H4 (cell line): ENCODE measurements at places on chromosomes 12 and 14.

- no peak for DNase-seq
Observed at GRCh38 chr12:104654665-104655609, 198.2 kb downstream of the CHST11 start.

- peak; percentile 66 for DNase-seq
Observed at GRCh38 chr14:68819260-68819691, 26.4 kb upstream of the ZFP36L1 start.

- peak; percentile 94 for DNase-seq
Observed at GRCh38 chr12:94262228-94263010, 114.0 kb downstream of the PLXNC1 start.

GRCh38 chr14:22070119-22070982 is 396.7 kb upstream of the OR4E1 start:
- DNase-seq: peak; percentile 35

DNA sequence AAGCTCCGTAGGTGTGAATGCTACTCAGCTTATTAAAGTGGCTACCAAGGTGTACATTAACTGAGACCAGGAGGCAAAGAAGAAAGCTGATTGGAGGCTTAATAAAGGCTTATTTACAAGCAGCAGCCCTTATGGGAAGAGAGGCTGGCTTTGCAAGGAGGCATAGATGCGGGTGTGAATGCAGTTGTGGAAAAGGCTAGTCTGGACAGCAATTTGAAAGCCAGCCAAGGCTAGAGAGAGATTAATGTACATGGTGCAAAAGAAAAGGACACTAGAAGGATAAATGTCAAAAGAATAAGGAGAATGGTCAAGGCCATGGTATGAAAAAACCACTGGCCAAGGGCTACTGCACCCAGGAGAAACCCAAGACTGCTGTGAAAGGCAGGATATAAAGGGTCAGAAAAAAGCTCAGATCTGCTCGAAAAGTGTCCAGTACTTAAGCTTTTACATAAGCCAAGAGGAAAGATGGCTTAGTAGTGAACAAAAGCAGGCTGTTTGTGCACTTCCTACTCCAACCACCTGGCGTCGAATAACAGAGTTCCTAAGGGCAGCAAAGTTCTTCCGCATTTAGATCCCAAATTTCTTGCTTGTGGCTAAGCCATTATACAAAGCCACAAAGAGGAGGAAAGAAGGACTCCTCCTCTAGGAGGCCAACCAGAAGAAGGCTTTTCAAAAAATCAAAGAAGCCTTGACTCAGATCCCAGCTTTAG is 24.0 kb downstream of the KLRK1 start:
- peak; percentile 82 for DNase-seq

DNA sequence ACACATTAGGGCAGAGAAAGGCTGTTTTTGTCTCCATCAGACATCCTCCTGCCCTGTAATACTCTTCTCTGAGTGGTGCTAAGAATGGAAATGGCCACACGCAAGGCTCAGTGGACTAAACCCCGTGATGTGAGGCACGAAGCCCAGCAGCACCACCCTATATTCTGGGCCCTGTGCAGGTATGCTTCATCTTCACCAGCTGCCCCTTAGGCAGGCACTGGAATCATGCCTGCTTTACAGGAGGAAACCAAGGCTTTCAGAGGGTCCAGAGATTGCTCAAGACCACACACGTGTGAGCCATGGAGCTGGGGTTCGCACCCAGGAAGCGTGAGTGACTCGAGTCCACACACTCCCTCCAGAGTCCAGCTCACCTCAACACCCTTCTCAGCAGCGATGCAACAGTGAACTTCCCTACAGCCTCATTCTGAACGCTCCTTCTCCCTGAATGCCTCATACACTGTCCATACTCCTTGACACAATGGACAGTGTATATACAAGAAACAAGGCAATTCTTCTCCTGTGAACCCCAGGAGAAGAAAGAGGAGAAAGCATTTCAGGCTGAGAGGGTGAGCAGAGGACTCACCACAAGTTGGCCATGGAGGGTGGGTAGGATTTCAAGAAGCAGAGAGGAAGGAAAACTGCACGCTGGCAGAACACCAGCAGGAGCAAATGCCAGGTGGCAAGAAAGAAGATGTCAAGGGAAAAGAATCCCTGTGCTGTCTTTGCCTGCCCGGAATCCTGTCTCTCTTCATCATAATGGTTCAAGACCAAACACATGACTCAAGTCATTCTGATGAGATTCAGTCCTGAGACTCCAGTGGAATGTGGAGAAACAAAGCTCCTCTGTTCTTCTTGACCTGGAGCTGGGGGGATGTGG is 39.1 kb downstream of the NT5DC3 start:
- no peak for DNase-seq

- DNase-seq: no peak
Observed at GRCh38 chr14:102645746-102646440, 53.4 kb downstream of the RCOR1 start.

DNA sequence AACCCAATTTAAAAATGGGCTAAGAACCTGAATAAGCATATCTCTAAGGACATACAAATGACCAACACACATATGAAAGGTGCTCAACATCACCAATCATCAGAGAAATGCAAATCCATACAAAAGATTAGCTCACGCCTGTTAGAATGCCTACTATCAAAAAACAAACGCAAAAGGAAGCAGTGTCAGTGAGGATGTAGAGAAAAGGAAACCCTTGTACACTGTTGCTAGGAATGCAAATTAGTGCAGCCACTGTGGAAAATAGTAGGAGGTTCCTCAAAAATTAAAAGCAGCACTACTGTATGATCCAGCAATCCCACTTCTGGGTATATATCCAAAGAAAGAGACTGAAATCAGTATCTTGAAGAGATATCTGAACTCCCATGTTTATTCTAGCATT is 133.0 kb downstream of the CPNE8 start:
- DNase-seq: no peak

- peak; percentile 57 for DNase-seq
Observed at GRCh38 chr14:23078692-23079116, 16.2 kb downstream of the ACIN1 start.

GRCh38 chr12:77724367-77724957 is 106.2 kb upstream of the NAV3 start:
- peak; percentile 42 for DNase-seq

GRCh38 chr12:8544295-8544694 is 3.6 kb upstream of the CLEC4E start:
- peak; percentile 47 for DNase-seq

DNA sequence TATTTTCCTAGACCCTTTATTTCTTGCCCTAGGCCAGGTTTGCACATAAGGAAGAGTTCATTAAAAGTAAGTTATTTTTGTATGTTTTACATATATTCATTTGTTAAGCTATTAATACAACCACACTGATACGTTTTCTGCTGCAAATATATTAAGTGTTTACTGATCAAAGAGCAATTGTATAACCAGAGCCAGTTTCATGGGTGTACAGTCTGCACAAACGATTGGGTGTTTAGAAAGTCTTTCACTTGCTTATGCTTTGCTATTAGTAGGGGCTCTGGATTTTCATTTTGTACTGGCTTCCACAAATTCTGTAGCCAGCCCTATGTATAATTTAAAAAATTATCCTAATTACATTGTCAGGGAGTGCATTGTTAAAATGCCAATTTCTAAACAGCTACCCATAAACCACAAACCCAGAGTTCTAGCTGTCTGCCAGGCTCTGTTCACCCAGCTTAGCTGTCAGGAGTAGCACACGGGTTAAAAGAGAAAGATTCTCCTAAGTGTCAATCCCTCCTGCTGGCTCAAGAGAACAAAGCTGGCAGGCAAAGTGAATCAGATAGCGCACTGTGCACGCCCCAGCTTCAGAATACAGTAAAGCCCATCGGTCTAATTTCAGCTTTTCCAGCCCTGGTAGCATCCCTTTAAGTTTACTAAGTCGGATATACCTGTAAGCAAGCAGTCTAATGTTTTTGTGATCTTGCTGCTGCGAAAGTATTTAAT is 151.0 kb upstream of the LMO3 start:
- no peak for DNase-seq

GRCh38 chr12:62263966-62264365 is 3.8 kb downstream of the USP15 start:
- DNase-seq: no peak

GRCh38 chr12:132366341-132366861 is 37.0 kb upstream of the GALNT9 start:
- no peak for DNase-seq

DNA sequence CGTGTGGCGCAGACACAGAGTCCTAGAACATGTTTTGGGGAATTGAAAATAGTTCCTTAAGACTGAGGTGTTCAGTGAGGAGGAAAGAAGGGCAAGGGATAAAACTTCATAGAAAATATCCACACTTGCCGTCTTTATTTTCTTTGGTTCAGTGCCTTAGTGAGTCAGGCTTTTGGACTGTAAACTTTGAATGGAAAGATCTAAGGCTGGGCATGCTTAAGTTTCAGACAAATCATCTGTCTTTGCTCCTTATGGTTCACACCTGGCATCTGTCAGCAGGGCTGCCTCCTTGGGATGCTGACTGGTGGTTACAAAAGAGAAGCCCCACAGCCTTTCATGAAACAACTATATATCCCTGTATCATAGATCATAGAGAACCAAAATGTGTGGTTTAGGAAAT is 136.3 kb upstream of the PRICKLE1 start:
- DNase-seq: peak; percentile 18

DNA sequence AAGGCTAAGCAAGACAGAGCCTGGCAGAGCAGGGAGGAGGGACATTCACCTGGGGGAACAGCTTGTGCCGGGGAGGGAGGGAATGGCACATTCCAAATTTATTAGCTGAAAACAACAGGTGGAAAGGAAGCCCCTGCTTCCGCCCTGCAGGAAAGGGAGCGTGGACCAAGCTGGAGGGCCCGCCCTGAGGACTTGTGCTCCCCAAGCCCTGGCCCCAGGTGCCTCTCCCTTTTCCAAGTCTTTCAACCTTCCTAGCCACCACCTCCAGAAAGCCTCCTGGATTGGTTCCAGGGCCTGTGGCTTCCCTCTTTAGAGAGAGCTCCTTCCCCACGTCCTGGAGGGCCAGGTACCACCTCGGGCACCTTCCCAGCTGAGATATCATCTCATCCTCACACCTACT is 2.7 kb downstream of the DEGS2 start:
- no peak for DNase-seq

DNA sequence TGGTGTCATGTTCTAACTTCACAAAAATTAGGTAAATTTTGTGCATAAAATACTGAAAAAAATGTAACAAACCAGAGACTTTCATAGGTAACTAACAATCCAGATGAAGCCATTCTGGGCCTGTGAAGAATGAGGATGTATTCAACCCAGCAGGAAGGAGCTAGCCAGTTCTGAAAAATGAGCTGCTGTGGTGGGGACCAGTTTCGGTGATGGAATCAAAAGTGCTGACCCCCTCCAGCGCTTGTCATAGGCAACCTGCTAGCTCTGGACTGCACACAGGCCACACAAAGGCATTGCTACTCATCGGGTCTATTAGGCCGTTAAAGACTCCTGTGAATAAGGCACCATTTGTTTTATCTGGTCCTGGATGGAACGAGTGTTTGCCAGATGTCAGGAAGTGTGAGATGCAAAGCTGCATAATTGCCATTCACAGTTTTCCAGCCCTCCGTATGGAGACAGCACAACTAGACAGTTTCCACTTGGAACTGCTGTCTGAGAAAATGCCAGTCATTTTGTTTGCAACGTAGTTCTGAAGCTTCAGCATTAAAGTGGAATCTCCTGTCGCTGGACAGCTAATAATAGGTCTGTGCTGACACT is 3.3 kb upstream of the RIMBP2 start:
- no peak for DNase-seq

GRCh38 chr12:79000501-79000900 is 135.9 kb downstream of the SYT1 start:
- DNase-seq: no peak

GRCh38 chr12:107429006-107429705 is 256.4 kb upstream of the PWP1 start:
- no peak for DNase-seq

GRCh38 chr14:28407031-28407825 is 359.4 kb upstream of the FOXG1 start:
- no peak for DNase-seq

- no peak for DNase-seq
Observed at GRCh38 chr14:54275997-54276725, 120.6 kb upstream of the CDKN3 start.
